NCI-H460 (cell line): ENCODE measurements at places on chromosomes 1 and 21. TPM values are rescaled to one million over a fixed set of nuclear protein-coding genes. Genes with fewer than 3 reads are reported as not detected.

DNA sequence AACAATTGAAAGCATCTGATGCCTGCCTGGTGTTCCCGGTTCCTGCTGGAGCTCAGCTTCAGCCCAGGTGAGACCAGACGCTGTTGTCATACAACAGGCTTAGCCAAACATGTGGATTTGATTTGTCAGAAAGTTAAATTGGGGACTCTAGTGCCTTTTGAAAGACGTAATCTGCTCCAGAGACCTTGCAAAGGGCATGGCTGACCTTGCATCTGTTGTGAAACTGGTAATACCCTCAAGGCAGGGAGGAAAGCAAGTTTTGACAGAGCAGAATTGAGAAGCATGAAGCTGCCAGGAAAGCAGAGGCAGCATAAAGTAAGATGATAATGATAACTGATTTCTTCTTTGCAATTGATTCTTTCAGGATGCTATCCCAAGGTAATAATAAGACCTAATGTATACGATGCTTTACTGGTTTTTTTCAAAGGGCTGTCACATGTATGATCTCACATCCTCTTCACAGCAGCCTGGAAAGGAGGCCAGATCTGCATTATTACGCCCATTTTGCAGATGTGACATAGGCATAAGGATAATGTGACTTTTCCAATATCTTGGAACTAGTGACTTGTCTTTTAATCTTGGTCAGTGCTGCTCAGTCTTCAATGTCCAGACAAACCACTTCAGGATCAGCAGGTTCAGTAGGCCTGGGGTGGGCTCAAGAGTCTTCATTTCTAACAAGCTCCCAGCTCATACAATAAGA is 24.7 kb upstream of the CNN3 start:
- no peak for DNase-seq

DNA sequence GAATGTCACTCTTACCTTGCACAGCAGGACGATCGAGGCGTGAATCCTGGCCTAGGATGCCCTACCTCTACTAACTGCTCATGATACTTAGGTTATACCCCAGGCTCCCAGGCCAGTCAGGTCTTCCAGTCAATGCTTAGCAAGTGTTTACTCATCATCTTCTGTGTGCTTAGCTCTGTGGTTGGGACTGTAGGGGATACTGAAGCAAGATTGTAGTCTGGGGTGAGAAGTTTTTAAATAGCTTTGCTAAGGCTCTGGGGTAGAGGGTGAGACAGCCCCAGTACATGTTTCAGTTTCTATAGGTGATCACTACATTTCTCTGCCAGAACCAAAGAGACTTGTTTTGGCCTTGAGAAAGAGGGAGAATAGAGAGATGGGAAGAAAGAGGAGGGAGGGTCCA is 250.8 kb upstream of the KIAA0040 start:
- no peak for DNase-seq

DNA sequence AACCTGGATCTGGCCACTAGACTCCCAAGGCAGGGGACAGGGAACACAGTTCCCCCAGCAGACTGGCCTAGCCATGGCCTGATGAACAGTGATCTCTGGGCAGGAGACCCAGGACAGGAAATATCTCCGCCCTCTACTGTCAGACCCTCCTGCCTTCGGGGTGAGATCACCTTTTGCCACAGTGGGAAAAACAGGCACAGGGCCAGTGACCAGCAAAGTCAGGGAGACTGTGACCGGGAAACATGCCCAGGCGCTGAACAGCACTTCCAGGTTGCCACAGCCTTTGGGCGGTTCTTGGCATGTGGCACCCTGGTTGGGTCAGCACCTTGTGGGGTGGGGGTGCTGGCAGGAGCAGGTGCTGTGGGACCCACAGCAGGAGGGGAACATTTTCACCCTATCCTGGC is 8.9 kb upstream of the ZNF669 start:
- no peak for DNase-seq

GRCh38 chr1:201902198-201902597 is 13.5 kb downstream of the SHISA4 start:
- no peak for DNase-seq

GRCh38 chr1:32948905-32949304 is 15.7 kb downstream of the RNF19B start:
- DNase-seq: no peak

The HES2 gene
- 0.57 and 1.0 TPM in 2 replicates for total RNA-seq

DNA sequence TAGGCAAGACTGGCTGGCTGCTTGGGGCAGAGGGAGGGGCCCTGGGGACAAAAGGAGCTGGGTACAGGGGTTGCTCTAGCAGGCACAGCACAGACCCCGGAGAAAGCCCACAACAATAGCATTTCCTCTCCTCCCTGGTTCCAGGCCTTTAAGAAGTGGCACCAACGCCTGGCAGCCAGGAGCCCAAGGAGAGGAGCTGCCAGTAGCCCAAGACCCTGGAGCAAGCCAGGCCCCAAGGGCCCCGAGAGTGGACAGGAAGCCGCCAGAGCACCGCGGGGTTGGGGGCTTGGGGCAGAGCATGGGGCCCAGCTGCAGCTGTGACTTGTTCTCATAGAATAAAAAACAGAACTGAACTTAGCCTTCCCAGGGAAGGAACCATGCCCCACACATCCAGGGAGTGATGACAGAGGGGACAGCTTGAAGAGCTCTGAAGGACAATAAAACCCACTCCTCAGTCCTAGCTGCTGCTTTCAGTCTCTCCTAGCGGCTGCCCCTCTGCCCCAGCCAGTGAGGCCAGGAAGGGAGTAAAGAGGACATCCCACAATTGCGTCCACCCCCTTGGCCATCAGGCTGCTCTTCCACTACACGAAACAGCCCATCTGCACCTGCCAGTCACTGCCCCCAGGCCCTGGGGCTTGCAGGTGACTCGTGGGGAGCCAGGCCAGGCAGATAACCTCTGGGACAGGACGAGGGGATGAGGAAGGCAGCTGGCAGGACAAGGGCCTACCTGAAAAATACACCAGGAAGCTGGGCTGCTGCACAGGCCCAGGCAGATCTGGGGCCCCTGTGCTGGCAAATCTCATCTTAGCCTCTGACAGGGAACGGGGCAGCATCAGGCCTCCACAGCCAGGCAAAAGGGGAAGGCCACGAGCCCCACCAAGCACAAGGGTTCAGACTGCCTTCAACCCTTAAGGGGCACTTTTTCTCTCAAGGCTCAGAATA is 16.4 kb downstream of the MTHFR start:
- no peak for DNase-seq

DNA sequence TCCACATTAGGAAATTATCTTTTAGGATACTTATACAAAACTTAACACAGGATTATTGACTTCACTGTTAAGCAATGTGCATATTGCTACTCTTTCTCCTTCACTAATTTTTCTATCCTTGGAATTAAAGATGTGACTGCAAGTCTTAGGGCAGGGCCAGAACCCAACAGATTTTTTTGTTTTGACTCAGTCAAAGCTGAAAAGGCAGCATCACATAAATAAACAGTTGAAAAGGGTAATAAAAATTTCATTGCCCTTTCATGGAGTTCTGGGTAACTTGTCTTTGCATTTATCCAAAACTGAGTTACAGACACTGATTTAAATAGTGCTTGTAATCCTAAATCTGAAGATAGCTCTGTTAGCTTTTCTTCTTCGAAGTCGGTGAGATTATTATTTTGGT is 1.9 kb upstream of the TMEM35B start:
- DNase-seq: no peak

GRCh38 chr1:151715726-151716404 is 738 bp downstream of the CELF3 start:
- DNase-seq: no peak

- DNase-seq: no peak
These were observed 1.7 kb downstream of the ID3 start for GRCh38 chr1:23557471-23558124.

The CNIH3 gene
- 0.12 TPM in 1 of 2 replicates, not detected in the other for total RNA-seq

DNA sequence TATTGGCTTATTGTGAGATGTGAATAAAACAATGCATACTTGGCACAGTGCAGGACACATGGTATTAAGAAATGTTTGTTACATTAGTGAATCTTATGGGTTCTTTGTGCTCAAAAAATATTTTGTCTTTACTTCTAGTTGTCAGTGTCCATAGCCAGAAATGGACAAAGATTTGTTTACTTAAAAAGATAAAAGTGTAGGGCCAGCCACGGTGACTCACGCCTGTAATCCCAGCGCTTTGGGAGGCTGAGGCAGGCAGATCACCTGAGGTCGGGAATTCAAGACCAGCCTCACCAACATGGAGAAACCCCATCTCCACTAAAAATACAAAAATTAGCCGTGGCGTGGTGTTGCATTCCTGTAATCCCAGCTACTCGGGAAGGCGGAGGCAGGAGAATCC is 654.6 kb upstream of the NEGR1 start:
- no peak for DNase-seq
